Left forelimb (tissue), 1 donor: ENCODE measurements at places on chromosomes 13 and 19.

DNA sequence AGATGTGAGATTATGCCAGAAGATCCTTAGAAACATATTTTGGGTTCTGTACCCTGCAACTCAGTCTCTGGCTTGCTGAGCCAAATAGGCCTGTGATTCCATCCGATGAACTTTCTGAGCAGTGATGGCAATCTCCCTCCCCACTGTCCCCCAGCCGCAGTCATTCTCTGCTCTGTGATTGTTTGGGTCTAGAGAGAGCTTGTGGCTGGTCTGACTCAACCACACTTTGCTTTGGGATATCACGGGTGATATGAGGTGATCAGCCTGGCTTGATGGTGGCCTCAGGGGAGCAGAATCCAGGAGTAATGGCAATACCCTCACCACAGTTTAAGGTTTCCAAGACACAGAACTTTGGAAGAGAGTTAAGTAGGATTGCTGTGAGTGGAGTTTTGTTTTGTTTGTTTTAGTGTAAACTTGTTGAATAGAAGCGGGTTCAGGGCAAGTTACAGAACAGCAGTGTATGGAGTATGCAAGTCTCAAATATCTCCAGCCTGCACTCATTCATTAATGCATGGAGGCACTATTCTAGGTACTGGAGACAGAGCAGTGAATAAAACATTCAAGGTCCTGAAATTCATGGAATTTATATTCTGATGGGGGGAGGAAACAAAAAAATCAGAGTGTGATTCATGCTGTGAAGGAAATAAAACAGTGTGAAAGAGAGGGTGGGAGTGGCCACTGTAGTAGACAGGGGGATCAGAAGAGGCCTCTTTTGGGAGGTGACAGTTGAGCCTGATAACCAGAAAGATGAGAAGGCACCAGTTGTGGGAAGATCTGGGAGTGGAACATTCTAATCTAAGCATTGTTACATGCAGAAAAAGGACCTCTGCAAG is 5.3 kb downstream of the SAMD4B start:
- DNase-seq = no peak

DNA sequence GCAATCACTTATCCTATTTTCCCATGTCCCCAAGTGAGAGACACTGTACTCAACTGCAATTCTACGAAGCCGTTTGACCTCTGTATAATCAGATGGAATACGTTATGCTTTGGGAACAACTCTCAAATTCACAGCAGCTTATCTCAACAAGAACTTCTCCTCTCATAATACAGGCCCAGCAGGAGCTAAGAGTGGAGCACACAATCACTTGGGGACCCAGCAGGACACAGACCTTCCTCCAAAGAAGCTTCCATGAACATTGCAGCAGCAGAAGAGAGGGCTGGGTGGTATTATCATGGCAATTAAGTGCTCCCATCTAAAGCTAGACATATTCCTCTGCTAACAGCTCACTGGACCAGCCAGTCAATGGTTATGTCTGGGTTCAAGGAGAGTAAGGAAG is 428.3 kb upstream of the MIR17HG start:
- DNase-seq = no peak

GRCh38 chr19:5644037-5644436 is 21.2 kb downstream of the SAFB start:
- no peak for DNase-seq

- DNase-seq = no peak
These were observed 730.8 kb downstream of the EFNB2 start for GRCh38 chr13:105804561-105805190.

DNA sequence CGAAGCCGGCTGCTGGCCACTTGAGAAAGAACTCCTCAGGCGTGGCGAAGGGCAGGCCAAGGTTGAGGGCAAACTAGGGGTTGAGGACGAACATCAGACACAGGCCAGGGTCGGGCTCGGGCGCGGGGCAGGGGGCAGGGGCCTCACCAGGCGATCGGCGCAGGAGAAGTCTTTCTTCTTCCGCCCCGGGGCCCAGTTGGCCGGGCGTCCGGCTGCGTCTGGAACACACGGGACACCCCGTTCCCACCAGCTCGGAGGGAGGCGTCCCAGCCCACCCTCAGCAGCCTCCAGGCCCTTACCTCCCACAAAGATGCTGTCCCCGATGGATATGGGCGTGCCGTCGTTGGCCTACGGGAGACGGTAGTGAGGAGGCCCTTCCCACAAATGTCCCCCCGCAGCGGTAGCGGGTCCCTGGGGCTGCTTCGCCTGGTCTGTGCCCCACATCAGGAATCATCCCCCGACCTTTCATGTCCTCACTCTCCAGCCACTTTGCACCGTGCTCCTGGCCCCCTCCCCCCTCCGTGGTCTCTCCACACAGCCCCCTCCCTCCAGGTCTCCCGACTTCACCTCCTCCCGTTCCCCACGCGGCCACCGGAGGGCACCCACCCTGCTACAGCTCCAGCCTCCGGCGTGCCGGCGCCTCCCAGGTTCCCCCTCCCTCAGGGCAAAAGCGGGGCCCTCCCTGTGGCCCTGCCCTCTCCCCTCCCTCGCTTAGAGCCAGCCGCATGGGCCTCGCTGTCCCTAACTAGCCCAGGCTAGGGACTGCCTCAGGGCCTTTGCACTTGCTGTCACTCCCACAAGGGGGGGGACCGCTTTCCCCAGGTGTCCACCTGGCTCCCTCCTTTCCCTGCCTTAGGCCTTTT is 4.8 kb downstream of the PNKP start:
- DNase-seq = no peak

DNA sequence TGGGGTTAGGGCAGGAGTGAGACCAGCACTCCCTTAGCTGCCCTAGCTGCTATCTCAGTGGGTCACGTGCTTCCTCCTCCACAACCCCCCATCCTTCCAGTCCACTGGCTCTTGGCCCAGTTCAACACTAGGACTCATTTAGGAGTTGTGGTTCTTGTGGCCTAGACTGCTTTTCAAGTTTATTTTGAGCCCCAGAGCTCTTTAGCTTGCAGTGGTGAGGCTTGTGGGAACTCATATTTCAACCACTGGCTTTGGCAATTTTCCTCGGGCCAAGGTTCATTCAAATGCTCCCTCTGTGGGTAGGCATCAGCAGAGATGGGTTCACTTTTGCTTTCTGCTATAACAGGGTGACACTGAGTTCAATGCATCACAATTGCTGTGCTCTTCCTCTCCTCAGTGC is 436.2 kb upstream of the SLITRK5 start:
- DNase-seq = no peak

- DNase-seq = no peak
These were observed 42.0 kb downstream of the CYSLTR2 start for GRCh38 chr13:48695776-48696175.

GRCh38 chr19:43309466-43309865 is 40.1 kb upstream of the PSG9 start:
- DNase-seq = no peak

GRCh38 chr19:6252066-6252465 is 27.7 kb downstream of the MLLT1 start:
- DNase-seq = no peak

- DNase-seq = no peak
These were observed 2.4 kb downstream of the NCAN start for GRCh38 chr19:19214159-19214490.

GRCh38 chr19:41877916-41878905 is 1.1 kb downstream of the CD79A start:
- no peak for DNase-seq

DNA sequence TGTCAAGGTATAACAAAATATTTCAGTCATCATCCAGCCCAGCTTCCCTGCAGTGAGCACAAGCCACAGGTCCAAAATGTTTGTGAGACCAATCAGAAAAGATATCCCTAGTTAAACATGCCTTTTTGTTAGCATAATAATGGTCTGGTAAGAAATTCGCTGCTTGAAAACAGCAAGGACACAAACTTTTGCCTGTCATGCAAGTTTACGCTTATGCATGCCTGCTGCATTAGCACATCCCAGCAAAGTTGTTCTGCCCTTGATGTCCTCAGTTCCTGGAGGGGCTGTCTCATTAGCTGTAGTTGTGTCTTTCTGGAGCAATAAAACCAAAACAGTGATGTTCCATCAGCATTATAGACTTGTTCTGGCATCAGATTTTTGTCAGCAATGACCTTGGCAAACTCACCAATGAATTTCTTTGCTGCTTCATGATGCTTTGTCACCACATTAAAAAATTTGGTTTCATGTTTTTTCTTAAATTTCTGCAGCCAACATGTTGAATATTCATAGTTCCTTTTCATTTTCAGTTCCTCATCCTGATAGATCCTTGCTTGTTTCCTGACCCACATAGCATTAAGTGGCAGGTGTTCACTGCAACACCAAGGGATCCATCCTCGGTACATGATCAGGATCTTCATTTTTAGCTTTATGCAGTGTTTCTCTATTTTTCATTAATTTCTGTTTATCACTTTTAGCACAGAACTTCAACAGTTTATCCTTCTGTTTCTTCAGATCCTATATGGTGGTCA is 72.0 kb upstream of the GPR183 start:
- DNase-seq = no peak

DNA sequence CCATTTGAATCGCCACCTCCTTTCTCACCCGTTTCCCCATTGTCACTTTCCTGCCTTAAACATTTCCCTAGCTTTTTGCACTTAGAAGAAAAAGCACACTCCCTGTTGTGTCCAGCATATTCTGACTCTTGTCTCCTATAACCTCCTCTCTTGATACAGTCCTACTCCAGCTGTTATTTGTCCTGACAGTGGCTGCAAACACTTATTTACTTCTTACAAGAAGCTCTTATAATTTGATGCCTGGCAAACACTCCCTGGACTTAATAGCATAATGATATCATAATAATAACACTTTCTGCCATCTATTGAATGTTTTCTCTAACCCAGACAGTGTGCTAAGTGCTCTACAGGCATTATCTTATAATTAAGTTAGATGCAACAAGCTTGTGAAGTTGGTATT is 76.6 kb downstream of the DGKH start:
- no peak for DNase-seq

DNA sequence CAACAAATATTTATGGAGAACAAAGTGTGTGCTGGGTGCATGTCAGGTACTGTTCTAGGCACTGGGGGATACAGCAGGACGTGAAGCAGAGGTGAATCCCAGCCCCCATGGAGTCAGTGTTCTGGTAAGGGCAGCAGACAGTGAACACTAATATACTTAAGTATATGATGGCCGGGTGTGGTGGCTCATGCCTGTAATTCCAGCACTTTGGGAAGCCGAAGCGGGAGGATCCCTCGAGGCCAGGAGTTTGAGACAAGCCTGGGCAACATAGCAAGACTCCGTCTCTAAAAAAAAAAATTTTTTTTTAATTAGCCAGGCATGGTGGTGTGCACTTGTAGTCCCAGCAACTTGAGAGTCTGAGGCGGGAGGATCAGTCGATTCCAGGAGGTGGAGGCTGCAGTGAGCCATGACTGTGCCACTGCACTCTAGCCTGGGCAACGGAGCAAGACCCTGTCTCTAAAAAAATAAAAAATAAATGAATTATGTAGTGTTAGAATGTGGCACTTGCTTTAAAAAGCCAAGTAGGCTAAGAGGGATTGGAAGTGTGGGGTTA is 22.6 kb downstream of the CHST8 start:
- no peak for DNase-seq
